ENCODE measurements at places on chromosomes 2 and 18.

GRCh38 chr2:47300081-47300480, 102.9 kb upstream of the MSH2 start:
- no peak for DNase-seq

DNA sequence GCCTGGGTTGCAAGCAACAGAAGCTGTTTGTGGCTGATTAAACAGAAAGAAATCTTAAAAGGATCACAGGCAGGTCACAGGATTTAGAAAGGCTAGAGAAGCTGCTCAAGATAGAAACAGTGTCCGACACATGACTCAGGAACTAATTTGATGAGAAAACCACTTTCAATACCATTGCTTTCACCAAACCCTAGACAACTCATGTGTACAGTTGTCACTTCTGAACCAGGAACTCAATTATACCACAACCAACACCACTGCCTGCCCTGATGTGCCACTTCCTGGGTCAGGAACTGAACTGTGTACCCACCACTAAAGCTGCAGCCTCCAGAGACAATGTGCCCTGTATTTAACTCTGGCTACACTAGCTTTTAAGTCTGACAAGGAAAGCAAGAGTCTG, 56.0 kb downstream of the TMEM247 start:
- no peak for DNase-seq

- no peak for DNase-seq
Measured at GRCh38 chr2:28676152-28676835, 75.3 kb upstream of the PPP1CB start.

DNA sequence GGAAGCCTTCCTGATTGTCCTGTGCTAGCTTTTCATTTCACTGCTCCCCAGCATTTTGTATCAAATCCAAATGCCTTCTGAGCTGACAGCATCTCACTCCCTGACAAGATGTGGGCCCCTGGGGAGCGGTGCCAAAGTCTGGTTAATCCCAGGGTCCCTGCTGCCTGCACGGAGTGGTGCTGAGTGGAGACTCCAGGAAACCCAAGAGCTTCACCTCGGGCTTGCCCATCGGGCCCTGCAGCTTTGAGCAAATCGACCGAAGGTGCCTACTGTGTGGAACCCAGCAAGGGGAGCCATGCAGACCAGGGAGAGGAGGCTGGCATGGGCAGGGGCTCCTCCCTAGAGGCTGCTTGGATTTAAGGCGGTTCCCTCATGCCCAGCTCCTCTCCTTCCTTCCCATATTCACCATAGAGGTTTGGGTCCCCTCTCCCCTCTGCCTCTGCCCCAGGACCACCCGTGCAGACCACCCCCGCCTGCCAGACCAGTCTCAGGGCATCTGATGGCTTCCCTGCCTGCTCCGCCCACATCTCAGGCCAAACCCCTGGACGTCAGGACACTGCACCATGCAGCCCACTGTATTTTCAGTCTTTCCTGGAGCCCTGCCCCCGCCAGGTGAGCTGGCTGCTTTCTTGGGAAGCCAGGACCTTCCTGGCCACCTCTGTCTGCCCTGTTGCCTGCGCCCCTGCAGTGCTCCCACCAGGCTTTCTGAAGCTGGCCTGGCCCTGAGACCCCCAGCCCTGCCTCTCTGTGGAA, 37.8 kb downstream of the RRM2 start:
- DNase-seq = no peak

DNA sequence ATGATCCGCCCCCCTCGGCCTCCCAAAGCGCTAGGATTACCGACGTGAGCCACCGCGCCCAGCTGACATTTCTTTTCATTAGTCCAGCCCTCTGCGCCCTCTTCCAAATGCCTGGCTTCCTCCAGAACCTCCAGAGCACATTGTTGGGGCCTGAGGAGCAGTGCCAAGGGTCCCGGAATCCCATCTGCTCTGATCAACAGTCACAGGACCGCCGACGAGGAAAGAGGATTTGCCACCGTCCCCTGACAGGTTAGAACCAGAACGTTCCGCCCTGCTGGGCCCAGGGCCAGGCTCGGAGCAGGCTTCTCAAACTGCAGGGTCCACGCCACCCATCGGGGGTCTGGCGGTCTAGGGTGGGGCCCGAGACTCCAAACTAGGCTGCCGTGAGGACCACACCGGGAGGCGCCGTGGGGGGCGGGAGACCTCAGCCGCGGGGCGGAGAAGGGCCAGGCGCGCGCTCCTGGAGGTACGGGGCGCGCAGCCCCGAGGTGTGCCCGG, 36.9 kb upstream of the ITM2C start:
- DNase-seq = no peak

DNA sequence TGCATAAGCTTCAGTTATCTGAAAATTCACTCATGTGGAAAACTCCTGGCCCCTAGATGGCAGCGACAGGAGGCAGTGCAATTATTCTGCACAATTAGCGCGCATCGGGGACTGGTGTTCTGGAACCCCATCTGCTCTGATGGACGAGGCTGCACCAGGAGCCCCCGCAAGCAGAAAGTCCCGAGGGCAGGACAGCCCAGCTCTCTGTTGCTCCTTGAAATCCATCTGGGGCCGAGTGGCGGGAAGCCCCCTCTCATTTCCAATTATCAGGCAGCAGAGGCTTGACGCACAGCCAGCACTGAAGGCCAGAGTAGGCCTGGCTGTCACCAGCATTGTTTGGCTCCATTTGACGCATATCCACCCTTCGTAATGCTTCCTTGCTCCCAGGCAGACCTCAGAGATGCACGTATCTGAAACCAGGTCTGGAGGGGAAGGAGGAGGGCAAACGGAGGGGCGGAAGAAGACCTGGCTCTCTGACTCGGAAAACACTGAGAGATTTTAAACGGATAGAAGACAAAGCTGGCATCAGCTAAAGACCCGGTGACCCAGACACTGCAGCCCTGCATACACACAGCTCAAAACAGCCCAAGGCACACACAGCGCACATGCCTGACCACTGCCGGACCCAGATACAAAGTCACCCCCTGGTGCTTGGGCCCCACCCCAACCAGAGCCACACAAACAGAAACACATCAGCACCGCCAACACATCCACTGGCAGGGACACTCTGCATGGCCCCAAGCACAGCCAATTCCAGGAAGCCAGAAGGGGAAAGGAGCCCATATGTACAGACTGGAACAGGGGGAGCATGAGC, 69.8 kb downstream of the TNS1 start:
- DNase-seq = no peak

DNA sequence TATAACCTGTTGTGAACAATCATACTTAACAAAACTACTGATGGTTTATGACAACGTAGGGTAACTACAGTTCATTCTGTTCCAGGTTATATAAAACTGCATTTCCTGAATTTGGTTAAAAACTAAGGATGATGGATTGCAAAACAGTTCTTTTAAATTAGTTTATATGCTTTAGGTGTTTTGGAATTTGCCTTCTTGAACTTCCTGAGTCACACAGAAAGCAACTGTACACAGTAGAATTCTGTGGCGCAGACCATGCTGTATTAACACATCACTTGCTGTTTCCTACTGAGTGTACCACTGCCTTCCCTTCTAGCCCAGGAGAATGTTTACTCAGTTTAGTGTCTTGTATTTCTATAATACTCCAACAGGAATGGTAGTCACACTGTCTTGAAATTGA, 19.4 kb downstream of the ITGB1BP1 start:
- DNase-seq = no peak

DNA sequence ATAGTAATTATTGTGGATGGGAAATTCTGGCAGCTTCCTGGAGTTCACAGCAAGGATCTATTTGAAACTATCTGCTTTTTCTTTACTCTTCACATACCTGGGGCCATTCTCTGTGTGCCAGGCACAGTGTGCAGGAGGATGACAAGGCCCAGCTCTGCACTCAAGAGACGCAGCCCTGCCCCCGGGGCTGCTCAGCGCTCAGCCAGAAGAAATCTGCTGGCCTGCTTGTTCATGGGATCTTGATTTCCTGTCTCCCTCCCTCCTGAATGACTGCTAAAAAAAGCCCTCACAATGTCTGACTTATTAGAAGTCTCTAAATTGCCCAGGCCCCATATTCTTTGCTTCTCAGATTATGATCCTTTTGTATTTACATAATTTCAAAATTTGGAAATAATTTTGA, 210.9 kb downstream of the DCDC2C start:
- no peak for DNase-seq

GRCh38 chr2:241314226-241315092, 1.0 kb downstream of the HDLBP start:
- DNase-seq = no peak

DNA sequence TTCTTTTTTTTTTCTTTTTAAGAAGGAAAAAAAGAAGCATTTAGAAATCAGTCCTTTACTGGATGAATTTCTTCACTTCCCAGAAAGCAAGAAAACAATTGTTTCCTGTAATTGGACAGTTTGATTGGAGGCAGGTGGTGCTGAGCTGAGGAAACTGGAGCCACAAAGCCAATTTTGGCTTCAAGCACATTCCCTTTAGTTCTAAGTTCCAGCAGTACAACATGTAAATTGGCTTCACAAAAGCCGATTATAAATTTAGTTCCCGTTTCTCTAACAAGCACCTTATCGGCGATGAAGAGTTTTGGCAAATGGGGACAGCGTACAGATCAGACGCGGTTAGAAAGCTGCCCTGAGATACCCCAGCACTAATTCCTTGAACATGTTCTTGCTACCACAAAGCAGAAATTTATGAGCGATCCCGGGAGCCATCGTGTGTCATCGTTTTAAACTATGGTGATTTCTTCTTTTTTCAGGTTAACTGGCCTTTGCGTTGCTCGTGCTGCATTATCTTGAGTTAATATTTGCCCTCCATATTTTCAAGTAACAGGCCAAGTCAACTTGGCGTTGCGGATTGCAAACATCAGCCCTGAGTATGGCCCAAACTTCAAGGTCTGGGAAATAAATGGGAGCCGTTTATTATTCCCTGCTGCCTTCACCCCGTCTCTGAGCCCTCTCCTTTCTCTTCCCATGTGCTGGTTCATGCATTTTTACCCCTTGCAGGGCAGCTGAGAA, 190.4 kb upstream of the ID2 start:
- no peak for DNase-seq

DNA sequence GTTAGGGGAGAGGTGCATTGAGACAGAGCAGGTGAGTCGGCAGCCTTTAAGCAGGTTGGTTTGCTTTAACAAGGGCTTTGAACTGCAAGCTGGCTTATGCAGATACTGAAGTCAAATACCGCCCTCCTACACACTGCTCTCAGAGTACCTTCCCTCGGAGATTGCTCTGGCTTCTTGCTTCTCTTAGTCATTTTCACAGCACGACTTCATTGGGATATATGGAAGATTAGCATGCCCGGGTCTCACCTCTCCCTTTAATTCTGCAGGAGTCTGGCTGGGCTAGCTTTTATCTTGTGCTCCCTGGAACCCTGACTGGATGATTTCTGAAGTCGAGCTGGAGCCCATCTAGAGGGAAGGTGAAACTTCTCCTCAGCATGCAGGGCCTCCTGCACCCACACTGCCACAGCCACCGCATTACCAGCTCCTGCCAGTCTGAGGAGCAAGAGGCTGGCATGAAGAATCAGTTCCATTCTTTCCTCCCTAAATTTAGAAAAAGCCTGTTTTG, 395.5 kb upstream of the HNRNPA3 start:
- no peak for DNase-seq

DNA sequence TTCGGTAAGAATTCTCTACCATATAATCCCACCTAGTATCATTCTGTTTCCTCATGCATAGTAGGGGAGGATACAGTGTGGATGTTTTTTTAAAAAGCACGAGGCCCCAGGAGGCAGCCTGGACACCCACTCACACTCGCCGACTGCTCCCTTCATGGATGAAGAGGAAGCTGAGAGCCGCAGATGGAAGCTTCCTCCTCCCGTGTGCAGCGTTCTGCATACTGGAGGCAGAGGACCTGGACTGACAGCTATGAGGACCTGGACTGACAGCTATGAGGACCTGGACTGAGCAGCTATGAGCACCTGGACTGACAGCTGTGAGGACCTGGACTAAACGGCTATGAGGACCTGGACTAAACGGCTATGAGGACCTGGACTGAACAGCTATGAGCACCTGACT, 234.4 kb downstream of the NDUFA10 start:
- no peak for DNase-seq

DNA sequence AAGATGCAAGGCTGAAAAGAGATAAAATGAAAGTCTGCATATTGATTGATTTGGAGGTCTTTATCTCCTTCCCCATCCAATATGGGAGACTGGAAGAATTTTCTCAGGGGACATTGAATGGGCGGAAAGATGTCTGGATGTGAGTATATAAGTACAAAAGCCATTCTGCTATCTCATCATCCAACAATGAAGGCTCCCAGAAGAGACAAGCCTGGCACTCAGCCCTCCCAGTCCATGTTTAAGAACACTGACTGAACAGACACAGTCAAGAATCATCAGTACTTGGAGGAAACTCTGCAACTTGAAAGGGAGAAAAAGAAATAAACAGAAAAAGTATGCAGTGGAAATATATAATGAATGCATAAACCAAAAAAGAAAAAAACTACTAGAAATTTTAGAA, 80.9 kb downstream of the PTRHD1 start:
- no peak for DNase-seq

DNA sequence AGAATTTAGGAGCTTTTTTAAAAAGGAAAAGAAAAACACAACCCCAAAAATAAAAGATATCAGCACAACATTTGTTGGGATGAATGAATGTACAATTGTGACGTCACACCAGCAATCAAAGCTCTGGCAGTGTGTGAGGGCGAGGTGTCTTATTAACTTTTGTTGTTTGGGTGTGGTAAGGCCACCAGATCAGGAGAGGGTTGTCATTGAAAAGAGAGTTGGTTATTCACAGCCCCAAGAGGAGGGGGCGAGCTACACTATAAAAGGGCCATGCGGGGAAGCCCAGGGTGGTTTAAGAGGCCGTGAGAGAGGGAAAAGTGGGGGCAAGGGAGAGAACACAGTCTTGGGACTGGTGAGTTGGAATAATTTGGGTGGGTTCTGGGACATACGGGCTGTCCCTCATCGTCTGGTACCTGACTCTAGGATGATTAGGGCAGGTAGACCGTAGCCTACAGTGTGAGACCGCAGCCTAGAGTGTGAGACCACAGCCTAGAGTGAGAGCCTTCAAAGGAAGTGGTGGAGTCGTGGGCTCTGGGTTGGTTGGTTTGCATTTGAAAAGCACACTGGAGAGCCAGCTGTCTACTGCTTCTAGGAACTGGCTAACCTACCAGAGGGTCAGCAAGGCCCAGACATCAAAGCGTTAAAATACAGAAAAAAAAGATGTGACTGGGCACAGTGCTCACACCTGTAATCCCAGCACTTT, 128.4 kb downstream of the INO80D start:
- no peak for DNase-seq

DNA sequence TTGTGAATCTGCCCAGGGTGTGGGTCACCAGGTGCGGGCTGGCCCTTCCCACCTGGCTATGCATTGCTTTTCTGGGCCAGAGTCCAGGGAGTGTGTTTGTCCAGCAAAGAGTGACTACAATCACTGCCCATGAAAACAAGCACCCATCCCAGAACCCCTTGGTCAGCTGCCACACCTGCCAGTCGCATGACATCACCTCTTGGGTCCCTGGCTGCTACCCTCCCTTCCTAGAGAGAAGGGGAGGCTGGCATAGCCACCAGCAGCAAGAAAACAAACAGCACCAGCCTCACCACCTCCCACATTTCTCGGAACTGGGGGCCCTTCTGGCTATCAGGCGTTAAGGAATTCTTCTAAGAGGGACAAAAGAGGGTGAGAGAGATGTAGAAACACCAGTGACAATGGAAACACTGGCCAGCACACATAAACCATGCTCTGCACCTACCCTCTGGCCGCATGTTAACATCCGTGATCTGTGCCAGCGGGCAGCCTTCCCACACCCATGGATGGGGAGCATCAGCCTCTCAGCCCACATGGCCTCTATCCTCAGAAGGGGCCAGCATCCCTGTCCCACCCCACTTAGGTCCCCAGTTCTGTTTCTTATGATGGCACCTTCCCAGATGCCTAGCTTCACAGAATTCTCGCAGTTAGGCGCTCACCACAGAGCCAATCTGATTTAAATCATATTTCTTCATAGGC, 109.7 kb upstream of the GLI2 start:
- DNase-seq = no peak

- DNase-seq = no peak
Measured at GRCh38 chr2:102417946-102418345, 5.0 kb upstream of the IL18RAP start.

Measured in GM13976 (cell line).